ENCODE measurements at places on chromosomes 6 and 20.
A peak's percentile ranks its signal among the peaks of the same experiment; 100 is the strongest.

- DNase-seq, result no peak
Measured at GRCh38 chr20:17508756-17509155, 22.4 kb downstream of the BFSP1 start.

- no peak for DNase-seq
Measured at GRCh38 chr6:84061613-84062398, 28.2 kb downstream of the MRAP2 start.

- DNase-seq, result no peak
Measured at GRCh38 chr6:71737953-71738352, 148.4 kb upstream of the RIMS1 start.

DNA sequence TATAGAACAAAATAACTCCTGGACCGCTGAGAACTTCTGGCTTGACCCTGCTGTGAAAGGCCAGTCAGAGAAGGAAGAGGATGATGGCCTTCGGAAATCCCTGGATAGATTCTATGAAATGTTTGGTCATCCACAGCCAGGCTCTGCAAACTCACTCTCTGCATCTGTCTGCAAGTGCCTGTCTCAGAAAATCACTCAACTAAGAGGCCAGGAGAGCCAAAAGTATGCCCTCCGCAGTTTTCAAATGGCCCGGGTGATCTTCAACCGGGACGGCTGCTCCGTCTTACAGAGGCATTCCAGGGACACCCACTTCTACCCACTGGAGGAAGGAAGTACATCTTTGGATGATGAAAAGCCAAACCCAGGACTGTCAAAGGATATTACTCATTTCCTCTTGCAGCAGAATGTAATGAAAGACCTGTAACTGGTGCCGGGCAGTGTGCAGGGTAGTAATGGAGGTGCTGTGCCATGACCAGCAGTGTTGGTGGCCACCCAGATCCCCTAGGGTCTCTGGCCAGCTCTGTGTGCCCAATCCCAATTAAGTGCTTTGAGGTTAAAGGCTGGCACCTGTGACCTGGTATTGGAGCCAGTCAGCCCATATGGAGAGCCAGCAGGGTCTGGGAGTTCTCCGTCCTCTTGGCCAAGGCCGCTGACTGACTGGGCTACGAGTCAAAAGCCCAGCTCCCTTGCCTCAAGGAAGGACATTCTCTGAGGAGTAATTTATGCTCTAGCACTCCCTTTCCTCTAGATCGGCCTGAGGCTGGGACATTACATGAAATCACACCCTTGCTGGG is 87.1 kb downstream of the TRMT6 start:
- no peak for DNase-seq

- no peak for DNase-seq
Measured at GRCh38 chr6:129684903-129685661, 24.9 kb downstream of the ARHGAP18 start.

- DNase-seq, result no peak
Measured at GRCh38 chr6:160141001-160141726, 19.5 kb downstream of the SLC22A1 start.

- no peak for DNase-seq
Measured at GRCh38 chr20:11195169-11195568, 521.4 kb upstream of the JAG1 start.

DNA sequence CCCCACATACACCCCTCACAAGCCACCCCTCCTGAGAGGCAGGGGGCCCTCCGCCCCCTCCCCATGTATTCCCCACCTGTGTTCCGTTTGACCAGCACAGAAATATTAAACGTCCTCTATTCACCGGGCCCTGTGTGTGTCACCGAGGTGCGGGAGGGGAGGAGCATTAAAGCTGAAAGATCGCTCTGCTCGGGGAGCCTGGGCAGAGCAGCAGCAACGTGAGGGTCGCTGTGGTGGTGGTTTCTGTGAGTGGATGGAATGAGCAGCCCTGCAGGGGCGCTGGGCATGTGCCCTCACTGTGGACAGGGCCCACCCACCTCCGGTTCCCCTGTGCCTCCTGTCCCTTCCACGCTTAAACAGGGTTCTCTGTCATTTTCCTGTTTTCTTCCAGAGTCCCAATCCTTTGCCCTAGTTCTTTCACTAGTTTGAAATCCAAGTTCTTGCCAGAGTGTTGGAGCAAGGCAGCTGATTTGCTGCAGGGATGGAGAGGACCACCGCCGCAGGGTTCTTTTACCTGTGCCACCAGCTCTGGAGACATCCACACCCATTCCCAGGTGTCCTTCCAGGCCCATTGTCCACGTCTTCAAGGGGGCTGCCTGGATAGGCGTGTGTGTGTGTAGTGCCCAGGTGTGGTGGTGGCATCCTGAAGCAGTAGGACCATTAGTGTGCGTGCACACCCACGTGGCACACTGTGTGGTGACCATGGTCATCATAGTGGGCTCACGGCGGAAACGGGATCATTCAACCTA is 37.6 kb upstream of the MDFI start:
- DNase-seq, result no peak

DNA sequence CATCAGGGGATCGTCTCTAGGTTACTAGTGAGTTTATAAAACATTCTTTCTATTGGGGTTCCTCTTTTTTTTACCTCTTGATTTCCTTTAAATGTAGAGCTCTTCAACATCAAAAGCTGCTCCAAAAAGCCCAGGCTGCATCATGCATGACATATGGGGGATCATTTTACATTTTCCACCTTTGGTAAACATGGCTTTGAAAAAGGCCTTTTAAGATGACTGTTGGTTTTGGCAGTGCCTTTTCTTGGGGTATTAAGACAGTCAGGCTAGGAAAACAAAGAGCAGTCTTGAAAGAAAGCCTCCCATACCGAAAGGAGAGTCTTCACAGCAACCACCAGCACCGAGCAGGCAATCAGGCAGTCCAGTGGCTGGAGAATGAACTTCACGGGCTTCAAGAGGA is 73.2 kb downstream of the NPEPL1 start:
- DNase-seq, result no peak

DNA sequence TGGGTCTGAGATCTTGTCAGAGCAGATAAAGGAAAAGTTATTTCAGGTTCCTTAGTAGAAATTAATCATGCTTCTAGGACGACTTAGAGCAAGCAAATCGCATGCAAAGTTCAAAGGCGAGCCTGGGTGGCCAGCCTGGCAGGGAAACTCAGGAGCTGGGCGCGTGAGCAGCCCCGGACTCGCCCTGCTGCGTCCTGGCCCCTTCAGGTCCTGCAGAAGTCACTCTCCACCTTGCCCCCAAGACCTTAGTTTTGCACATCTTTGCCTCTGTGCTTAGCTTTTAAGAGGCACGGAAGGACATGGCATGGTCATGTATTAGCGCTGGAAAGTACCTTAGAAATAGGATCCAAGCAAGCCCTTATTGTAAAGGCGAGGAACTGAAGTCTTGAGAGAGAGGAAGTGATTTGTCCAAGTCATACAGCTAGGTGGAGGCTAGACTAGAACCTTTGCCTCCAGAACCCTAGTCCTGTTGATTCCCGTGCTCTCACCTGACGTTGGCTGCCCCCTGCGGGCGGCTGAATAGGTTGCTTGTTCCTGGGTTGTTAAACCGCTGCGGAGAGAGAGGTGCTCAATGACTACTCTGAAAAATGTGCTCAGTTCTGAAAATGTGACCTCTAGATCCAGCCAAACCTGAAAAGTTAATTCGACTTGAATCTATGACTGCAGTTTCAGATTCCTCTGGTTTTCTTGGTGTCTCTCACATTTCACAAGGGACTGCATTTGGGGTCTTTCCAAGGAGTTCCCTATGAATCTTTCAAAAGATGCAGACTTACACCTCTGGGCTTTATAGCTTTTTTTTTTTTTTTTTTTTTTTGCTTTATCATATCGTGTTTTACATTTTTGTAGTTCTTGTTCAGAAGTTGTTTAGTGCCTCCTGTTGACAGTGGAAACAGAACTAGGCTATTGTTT is 2.7 kb downstream of the MYB start:
- DNase-seq, result peak; percentile 54

DNA sequence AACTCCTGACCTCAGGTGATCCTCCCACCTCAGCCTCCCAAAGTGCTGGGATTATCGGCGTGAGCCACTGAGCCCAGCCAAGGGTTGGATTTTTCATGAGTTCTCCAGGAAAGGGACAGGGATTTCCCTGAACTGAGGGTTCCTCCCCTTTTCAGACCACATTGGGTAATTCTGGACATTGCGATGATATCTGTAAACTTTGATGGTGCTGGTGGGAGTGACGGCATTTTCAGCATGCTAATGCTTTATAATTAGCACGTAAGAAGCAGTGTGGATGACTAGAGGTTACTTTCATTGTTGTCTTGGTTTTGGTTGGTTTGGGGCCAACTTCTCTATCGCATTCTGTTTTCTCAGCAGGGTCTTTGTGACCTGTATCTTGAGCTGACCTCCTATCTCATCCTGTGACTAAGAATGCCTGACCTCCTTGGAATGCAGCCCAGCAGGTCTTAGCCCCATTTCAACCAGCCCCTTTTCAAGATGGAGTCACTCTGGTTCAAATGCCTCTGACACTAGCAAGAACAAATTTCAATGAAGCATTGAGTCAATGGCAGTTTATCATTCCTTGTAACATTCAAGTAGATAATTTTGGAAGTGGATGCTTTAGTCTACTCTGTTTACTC is 156.5 kb downstream of the TTLL2 start:
- no peak for DNase-seq

DNA sequence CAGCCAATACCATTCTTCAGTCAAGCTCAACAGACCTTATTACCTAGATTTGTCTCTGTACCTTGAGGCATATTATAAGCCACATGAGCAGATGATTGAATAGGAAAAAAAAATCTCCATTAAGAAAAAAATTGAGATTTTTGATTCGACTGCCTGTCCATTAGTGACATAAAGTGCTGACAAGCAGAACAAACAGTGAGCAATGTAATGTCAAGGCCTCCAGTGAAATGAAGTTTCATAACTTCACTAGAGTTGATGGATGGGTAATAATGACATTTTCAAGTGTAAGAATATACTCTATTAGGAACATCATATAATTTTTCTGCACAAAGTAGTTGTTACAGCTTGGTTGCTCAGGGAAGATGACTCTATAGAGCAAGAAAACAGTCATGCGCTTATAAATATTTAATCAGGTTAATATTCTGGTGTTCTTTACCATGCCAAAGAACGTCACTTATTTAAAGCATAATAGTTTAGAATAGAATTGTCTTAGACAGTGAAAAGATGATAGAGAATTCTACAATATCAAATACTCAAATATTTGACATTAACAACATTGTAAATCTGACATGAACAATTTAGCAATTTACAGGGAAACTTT is 783.7 kb downstream of the EPHA7 start:
- DNase-seq, result no peak

GRCh38 chr6:64489763-64490162 is 854.2 kb downstream of the PHF3 start:
- DNase-seq, result no peak

DNA sequence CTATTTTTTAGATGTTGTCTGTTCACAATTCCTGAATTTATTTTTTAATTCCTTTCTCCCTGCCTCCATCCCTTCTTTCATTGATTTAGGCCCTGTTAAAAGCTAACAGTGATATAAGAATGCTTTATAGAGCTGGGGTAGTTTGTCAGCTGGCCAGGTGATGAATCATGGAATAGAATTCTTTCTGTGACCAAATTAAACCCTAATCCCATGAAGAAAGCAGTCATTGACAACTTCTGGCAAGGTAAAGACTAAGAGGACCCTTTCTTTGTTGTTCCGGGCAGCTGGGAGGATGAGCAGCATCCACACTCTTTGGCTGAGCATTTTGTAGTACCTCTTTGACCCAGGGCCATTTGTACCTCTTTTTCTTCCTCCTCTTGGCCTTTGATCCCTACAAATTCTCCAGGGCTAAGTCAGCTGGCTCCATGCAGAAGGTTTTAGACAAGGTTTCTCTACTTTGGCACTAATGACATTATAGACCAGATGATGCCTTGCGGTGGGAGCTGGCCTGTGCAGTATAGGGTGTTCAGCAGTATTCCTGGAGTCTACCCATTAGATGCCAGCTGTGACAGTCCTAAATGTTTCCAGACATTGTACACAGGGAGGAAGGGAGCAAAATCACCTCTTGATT is 102.9 kb downstream of the SLX4IP start:
- no peak for DNase-seq

DNA sequence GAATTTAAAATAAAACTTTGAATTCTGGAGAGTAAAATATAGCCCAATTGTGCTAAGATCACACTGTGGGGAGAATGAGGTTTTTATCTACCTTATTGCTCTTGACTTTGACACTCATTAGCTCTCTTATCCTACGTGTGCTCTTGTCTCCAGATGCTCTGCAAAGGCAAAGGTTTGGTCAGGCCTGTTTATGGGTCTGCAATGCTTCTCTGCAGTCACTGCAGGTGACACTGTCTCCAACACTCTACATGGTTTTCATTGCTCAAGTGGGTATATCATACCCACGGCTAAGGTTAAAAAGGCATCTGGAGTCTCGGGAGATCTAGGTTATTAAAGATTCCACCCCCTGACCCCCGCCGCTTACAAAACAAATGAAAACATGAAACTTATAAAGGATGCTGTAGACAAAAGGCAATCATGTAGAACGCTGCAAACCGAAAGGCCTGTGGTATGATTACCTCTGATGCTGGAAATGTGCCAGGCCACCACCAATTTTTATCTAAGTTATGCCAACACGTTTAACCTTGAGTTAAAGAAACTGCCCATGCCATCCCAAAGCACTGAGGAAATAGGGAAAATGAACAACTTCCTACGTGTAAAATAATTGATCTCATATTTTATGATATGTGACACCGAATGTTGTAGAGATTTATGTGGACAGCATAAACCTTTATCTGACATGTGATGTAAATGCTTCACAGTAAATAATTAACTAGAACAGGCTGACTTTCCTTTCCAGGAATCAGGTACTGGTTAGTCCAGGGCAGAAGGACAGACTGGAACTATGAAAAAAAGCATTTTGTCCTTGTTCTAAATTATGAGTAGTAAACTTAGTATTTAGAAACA is 238.2 kb upstream of the NOX3 start:
- no peak for DNase-seq

GRCh38 chr6:100447900-100448748 is 16.6 kb downstream of the SIM1 start:
- DNase-seq, result no peak

- DNase-seq, result no peak
Measured at GRCh38 chr6:6972456-6972855, 135.3 kb upstream of the RREB1 start.
